ENCODE measurements at places on chromosomes 2 and 18.

DNA sequence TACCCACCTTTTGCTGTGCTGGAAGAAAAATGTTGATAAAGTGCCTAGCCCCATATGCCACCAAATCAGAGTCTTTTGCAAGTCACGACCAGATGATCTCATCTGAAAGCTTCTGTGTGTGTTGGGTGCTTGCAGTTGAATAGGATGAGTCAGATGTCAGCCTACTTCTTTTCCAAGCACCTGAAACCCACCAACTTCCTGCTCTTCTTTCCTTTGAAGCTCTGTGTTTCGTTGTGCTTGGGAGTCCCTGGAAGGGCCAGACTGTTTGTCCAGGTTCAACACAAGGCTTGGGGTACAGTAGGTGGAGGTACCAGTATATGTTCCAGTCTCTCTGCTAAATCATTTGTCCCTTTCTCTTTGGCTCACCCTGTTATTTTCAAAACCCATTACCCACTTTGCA is 36.8 kb upstream of the LCLAT1 start:
- DNase-seq = no peak

GRCh38 chr2:201837824-201838431 is 31.6 kb downstream of the CDK15 start:
- no peak for DNase-seq

GRCh38 chr18:3848316-3848715 is 398.3 kb downstream of the TGIF1 start:
- DNase-seq = no peak

- no peak for DNase-seq
Observed at GRCh38 chr2:224813578-224813977, 97.4 kb upstream of the CCDC195 start.

DNA sequence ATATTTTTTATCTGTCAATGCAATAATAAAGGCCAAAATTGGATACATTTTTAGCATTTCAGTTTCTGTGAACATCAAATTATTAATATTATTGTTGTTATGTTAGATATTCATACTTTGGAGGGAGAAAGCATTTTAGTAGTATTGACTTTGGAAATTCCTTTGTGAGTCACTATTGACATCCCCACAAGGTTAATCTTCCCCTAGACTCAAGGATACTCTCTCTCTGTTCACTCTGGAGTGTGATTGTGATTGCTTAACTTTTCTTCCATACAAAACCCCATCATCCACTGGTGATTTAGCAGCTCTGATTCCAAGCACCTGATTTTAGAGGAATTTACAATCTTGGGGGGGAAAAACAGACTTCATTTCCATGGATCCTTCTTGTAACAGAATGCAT is 352.0 kb downstream of the THSD7B start:
- DNase-seq = no peak

GRCh38 chr2:168526641-168527040 is 70.6 kb downstream of the CERS6 start:
- no peak for DNase-seq

DNA sequence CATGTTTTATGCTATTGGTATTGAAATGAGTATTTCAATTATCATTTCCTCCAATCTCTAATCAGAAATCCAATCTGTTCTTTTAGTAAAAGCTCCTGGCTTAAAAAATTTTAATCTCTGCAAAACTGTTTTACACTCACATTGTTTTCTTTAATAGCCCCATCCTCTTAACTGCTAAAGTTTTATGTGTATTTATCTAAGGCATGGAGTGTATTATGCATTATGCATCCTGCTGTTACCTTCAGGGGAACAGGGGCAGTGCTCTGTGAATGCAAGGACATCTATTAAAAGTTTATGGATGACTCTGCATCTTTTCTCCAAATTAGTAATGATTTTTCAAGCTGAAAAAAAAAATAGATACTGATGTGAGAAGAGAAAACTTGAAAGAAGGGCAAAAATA is 1261.6 kb upstream of the NXPH2 start:
- DNase-seq = no peak

GRCh38 chr18:48898521-48898920 is 52.2 kb downstream of the SMAD7 start:
- DNase-seq = no peak

DNA sequence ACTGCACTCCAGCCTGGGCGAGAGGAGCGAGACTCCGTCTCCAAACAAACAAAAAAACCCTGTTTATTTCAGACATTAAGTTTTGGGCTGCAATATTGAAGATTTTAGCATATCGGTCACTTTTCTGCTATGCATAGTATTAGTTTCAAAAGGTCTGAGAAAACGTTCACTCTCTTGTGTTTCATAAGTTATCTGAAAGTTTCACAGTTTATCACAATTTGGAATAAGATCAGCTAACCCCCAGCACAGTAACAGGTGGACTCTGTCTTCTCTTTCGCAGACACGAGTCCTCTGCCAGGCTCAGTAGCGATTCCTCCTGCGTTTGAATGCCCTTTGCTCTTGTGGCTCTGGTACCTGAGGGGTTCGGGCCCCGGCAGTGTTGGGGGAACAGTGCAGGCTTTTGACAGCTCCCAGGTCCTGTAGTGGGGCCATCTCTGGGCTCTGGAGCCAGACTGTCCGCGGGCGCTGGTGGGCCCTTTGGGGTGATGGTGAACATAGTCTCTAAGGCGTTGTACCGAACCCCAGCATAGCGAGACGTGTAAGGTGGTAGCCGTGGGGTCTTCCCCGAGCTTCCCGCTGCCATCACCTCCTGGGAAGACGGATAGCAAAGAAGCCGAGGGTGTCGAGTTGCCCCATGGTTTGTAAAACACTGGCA is 20.4 kb downstream of the NFATC1 start:
- DNase-seq = no peak

DNA sequence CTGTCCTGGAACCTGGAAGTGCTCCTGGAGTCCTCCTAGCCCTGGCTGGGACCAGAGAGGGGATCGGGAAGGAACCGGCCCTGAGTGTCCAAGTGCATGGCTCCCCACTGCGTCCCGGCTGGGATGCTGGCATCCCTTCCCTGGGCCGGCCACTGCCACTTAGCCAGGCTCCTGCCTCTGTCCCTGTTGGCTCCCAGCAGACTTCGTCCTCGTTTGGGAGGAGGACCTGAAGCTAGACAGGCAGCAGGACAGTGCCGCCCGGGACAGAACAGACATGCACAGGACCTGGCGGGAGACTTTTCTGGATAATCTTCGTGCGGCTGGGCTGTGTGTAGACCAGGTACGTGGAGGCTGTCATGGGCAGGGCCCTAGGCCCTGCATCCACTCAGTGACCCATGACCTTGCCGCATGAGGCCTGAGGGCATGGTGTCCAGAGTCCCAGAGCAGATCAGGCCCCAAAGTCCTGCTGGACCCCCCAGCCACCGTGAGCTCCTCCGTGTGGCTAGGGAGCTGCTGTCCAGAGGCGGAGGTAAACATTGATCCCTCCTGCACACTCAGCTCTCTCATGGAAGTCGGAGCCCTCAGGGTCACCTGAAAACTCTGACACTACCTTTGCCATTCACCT is 7.1 kb downstream of the ANO7 start:
- no peak for DNase-seq

GRCh38 chr18:38453880-38454279 is 888.3 kb upstream of the CELF4 start:
- DNase-seq = no peak

- no peak for DNase-seq
Observed at GRCh38 chr2:157320409-157320808, 5.2 kb downstream of the ERMN start.

- DNase-seq = no peak
Observed at GRCh38 chr2:38277245-38278116, 99.6 kb downstream of the ATL2 start.

DNA sequence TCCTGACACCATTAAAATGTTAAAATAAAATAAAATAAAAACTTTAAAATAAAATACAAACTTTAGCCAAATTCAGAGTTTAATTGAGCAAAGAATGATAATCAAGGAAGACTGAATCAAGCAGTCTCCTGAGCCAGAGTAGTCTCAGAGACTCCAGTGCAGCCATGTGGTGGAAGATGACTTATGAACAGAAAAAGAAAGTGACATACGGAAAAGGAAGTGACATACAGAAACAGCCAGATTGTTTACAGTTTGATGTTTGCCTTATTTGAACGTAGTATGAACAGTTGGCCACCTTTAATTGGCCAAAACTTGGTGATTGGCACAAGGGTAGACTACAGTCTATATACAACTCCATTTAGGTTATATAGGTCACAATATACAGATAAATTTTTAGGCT is 787.2 kb downstream of the ADCYAP1 start:
- DNase-seq = no peak

GRCh38 chr2:133553251-133553650 is 15.0 kb downstream of the NCKAP5 start:
- DNase-seq = no peak

GRCh38 chr2:189821953-189822748 is 37.9 kb downstream of the PMS1 start:
- no peak for DNase-seq

GRCh38 chr2:37894047-37894446 is 31.0 kb upstream of the RMDN2 start:
- DNase-seq = no peak

DNA sequence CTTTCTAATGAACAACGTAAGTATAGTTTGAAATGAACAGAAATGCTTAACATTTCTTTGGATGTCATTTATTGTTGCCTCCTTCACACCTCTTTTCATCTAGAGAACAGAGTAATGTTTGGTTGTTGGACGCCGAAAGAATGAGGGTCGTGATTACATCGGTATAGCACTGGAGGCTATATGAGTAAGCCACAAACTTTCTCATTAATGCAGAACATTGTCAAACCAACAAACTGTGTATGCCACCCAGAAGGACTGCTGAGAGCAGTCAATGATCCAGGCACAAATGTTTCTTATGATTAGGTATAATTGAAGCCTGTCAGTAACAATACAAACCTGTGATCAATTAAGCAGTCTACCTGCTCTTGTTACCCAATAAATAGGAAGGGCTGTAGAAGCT is 1494.7 kb upstream of the NXPH2 start:
- DNase-seq = no peak

- DNase-seq = no peak
Observed at GRCh38 chr2:1744151-1744445, 217 bp downstream of the PXDN start.

DNA sequence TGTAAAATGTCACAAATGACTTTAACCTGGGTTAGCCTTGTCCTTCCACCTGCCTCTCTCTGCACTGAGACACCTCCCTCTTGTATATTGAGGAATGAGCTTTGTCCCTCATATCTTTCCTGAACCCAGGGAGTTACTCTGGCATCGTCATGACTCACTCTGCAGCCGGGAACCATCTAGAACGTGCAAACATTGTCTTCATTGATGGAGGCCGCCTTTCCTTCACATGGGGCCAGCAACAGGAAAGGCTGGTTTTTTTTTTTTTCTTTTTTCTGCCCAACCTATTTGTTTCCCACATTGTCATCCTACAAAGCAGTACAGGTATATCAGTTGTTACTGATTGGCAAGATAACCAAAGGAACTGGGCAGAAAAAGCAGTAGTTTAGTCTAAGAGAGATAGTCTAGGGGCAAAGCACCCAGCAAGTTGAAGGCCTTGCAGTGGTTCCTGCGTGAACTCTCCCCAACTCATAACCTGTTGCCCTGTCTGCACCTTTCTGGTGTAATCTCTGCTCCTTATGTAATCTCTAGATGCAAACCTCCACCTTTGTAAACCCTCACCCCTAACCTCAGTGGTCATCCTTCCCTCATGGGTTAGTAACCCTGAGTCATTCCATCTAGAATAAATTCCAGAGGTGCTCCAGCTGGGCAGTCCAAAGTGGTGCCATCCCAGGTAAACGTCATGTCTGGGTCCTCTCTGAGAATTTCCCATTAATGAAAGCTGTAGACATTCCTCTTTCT is 38.3 kb downstream of the SLC40A1 start:
- DNase-seq = no peak

GRCh38 chr2:20185176-20186022 is 39.5 kb downstream of the SDC1 start:
- DNase-seq = no peak

GRCh38 chr2:85584857-85585780 is 888 bp downstream of the VAMP5 start:
- no peak for DNase-seq

DNA sequence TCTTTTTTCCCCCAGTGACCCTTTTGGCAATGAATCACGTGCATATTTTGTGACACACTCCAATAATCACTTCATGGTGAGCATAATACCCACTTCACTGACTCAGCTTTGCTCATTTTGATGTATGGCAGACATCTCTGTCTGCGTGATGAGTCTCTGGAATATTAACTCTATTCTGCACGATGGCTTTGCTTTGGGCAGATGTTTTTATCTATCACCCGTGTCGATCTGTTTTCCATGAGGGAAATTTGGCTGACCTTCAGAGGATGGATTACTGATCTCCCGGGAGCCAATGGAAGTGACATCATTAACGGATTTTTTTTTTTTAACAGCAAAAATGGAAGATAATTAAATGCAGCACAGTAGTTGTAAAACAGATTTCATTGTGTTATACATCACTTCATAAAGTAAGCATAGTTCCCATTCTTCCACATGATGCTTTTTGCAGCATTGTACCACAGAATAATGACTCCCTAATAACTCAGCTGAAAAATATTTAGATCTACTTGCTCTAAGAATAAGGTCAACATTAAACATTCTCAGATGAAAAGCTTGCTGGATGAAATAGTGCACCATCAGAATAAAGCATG is 29.8 kb downstream of the CDC42EP3 start:
- DNase-seq = no peak

DNA sequence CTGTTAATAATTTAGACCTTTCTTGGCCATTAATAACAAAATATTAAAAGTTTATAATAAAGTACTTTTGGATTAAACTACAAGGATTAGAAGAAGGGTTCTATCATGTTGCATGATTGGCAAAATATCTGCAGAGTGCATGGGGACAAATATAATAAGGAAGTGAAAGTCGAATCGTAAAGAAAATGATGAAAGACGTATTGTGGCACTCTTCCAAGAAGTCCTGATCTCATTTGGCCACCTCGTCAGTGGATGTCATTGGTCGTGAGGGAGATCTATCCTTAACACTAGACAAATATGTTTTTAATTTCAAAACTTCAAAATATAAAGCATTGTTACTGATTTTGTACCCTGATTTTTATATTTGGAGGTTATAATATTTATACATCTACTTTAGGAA is 197.7 kb upstream of the STON1 start:
- DNase-seq = no peak

DNA sequence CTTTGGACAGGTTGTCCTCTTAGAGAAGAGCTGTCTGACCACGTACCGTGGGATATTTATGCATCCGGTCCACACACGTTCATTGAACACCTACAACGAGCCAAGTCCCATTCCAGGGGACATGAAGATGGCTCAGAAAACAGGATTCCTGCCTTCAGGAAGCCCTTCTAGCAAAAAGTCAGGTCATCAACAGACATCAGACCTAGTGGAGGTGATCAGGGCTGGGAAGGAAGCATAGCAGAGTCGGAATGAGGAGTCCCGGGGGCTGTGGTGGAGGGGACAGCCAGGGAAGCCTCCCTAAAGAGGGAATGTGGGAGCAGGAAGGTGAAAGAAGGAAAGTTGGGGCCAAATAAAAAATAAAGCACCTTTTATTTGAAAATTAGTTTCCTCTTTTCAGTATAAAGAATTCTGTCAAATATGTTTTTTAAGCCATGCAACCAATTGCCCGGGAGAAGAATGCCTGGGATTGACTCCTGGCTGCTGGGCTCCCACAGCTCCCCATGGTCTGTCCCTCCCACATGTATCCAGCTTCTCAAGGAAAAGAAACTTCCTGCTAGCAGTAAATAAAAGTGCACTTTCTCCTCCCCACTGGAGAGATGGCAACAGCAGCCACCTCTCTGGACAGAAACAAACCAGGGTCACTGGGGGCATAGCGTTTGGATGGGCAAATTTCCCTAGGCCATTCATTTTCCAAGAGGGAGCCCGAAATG is 144.8 kb downstream of the SMAD7 start:
- no peak for DNase-seq
